SJSA1 (cell line): ENCODE measurements at places on chromosomes 2 and 18.

DNA sequence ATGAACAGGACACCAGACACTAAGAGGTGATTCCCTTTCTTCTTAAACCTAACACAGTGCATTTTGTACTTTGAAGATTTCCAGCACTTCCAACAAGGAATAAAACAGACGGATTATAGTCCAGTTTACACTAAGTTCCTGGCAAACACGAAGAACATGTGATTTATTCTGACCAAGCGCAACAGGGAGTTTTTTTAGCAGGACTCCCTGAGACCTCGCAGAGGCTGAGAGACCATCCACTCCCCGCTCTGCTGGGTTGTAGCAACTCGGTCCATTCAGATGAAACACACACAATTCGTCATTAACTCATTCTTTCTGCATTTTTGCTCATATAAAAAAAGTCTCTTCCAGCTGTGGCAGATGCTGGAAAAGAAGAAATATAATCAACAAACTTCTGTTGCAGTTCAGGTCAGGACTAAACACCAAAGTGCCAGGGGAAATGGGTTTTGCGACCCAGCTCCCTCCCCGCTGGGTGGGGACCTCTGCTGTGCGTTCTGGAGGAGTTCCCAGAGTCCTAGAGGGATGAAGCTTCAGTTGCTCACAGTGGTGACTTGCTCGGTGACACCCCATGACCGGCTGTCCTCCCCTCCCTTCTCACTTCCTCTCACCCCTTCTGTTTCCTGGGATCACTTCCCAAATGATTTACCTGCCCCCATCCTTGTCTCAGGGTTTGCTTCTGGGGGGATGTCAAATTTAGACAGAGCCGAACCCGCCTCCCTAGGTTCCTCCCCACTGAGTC lies 52.5 kb downstream of the KCNF1 start:
- DNase-seq, result no peak
- H3K4me3 ChIP-seq, result no peak overlapping the region
- no peak overlapping the region for H3K27ac ChIP-seq
- H3K36me3 ChIP-seq, result no peaks in the 10 kb centered on the region

GRCh38 chr2:233824373-233824772 lies 30.0 kb downstream of the HJURP start:
- H3K4me1 ChIP-seq, result no peaks in the 10 kb centered on the region
- DNase-seq, result no peak
- no peaks in the 10 kb centered on the region for H3K27me3 ChIP-seq
- H3K4me3 ChIP-seq, result no peak overlapping the region

DNA sequence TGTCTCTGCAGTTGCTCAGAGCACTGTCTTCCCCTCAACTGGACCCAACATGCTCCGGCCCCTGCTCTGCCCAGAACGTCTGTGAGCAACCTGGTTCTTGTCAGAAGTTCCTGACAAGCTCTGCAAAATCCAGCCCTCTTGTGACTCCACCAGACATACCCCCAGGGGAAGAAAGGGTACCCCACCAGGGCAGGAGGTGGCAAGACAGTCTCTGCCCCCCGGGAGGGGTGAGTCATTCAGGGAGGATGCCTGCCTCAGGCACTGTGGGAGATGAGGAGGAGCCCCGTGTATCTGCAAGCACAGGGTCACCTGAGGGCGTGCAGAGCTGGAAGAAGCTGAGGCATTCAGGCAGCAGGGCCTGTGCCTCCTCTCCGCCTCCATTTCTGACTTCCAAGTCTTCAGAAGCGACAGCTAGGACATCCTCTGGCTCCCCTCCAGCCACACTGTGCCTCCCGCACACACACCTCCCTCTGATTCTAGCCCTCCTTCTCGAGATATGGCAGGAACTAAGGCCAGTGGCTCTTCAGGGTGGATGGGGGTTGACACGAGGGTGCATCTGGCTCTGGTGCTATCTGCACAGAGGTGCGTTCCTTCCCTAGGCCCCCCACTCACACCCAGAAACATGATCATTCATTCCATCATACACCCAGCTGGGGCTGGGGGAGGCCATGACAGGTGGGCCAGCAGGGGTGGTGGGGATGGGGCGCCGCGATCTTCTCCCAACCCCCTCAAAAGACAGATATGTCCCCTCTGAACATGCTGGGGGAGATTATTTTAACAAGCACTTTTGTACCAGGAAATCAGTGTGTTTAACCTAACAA lies 222.2 kb downstream of the CYP26B1 start:
- H3K27me3 ChIP-seq, result no peaks in the 10 kb centered on the region
- H3K27ac ChIP-seq, result no peak overlapping the region
- no peak for DNase-seq

- DNase-seq, result no peak
- peaks cover 24% of the 10 kb centered on the region for H3K4me1 ChIP-seq
- H3K4me3 ChIP-seq, result no peak overlapping the region
- no peaks in the 10 kb centered on the region for H3K36me3 ChIP-seq
These were observed 252.4 kb upstream of the SLC39A10 start for GRCh38 chr2:195404651-195405050.

GRCh38 chr2:26752656-26753055 lies 11.4 kb upstream of the SLC35F6 start:
- no peak overlapping the region for H3K4me3 ChIP-seq
- DNase-seq, result no peak
- H3K27me3 ChIP-seq, result no peaks in the 10 kb centered on the region
- no peaks in the 10 kb centered on the region for H3K36me3 ChIP-seq

- no peak for DNase-seq
- H3K27ac ChIP-seq, result no peak overlapping the region
- H3K36me3 ChIP-seq, result no peaks in the 10 kb centered on the region; the same call in 1 of the 2 replicates
- H3K27me3 ChIP-seq, result no peaks in the 10 kb centered on the region
- peak overlapping the region; percentile 66 for H3K4me3 ChIP-seq
These were observed 1.1 kb downstream of the HADHB start for GRCh38 chr2:26245810-26246209.

- H3K36me3 ChIP-seq, result no peaks in the 10 kb centered on the region
- no peaks in the 10 kb centered on the region; the same call in 1 of the 2 replicates for H3K4me1 ChIP-seq
- peak within 1 kb of the TSS; percentile 36; the same call in 1 of the 2 replicates for H3K27ac ChIP-seq
- DNase-seq, result peak; percentile 78
- no peaks in the 10 kb centered on the region for H3K27me3 ChIP-seq
- peak within 1 kb of the TSS; percentile 76 for H3K4me3 ChIP-seq
These were observed at the start of gene OTX1 for GRCh38 chr2:63050334-63051041. OTX1 (plus strand) TSS chr2:63050830; CDS start chr2:63052991, 2,161 bp downstream.

- DNase-seq, result no peak
- no peak overlapping the region for H3K27ac ChIP-seq
- H3K36me3 ChIP-seq, result no peaks in the 10 kb centered on the region
- no peak overlapping the region for H3K4me3 ChIP-seq
These were observed 162.7 kb upstream of the NT5C1B start for GRCh38 chr2:18752022-18752493.

GRCh38 chr2:233202531-233202944 lies 48.9 kb upstream of the ATG16L1 start:
- no peaks in the 10 kb centered on the region for H3K36me3 ChIP-seq
- no peak for DNase-seq
- H3K27me3 ChIP-seq, result no peaks in the 10 kb centered on the region
- no peak overlapping the region for H3K27ac ChIP-seq
